ENCODE measurements at places on chromosomes 6 and 20.
A peak's percentile ranks its signal among the peaks of the same experiment; 100 is the strongest.

DNA sequence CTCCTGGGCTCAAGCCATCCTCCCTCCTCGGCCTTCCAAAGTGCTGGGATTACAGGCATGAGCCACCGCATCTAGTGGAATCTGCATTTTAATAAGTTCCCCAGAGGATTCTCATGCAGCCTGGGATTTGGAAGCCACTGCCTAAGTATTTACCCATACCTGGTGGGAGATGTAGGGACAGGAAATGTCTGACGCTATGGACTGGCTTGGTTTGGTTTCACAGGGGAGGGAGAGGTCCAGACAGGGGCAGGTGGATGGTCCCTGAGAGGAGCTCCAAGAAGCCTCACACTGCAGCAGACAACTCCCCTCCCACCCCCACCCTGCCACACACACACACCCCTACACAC is 4.4 kb downstream of the VSTM2L start:
- no peak for DNase-seq

- no peak for DNase-seq
Measured at GRCh38 chr20:50704514-50704913, 13.2 kb upstream of the RIPOR3 start.

DNA sequence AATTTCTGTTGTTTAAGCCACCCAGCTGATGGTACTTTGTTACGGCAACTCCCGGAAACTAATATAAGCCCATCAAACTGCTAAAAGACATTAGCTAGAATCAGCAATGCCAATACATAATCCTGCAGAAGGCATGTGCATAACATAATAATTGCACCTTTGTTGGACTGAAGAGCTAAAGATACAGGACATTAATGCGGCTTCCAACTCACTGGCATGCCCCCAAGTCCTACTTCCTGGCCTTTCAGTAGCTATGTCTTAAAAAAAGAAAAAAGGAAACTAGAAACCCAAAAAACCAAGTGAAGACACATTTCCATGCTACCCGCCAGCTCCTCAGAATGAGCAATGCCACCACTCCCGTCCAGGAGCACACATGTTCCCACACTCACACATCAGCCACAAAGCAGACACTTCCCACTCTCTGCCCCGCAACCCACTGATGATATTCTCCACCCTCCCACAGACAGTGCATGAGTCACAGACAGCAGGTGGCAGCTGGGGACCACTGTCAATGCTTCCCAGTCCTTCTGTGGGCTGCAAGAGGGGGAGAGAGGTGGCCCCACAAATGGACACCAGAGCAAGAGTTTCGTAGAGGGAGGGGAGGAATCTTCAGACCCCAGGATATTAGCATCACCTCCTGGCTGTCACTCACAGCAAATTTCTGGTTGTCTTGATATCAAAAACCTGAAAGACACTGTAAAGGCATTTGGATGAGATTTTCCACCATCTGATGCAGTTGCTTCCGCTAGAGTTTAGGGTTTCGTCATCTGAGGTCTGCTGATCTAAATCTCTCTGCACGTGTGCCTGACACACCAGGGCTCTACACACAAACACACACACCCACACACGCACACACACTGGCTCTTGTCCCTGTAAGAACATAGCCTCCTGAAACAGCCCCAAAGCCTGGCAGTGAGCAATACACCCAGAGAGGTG is 32.8 kb downstream of the GFOD1 start:
- DNase-seq, result no peak

DNA sequence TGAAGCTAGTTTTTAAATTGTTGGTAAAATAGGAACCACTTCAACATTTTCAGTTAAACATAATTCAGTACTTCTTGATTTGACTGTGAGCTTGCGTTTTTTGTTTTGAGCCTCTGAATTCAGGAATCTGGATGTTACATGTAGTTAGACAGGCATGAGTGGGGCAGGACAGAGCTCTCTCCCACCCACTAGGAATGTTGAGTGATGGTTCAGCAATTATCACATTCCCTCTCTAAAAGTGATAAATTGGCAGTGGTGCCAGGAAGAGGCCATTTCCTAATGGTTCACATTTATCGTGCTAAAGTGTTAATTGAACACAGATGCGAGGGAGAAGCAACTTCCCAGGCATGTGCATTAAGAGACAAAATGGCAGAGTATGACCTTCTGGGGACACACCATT is 465.5 kb upstream of the HTR1E start:
- DNase-seq, result no peak

DNA sequence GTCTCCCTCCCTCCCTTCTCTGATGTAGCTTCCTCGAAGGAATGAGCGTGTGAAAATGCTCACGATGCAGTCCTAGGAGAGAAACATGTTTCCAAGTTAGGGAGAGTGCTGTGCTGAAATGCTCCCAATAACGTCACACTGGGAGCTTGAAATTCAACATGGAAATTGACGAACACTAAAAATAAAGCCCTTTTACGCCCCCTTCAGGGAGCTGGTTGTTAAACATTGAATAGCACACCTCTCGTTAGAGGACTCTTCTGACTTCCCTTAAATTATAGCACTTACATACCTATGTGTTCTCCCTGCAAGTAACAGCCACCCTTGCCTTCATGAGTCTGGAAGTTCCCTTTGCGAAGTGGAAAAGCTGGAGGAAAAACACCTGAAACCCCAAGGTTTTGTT is 88.6 kb downstream of the BFSP1 start:
- no peak for DNase-seq

DNA sequence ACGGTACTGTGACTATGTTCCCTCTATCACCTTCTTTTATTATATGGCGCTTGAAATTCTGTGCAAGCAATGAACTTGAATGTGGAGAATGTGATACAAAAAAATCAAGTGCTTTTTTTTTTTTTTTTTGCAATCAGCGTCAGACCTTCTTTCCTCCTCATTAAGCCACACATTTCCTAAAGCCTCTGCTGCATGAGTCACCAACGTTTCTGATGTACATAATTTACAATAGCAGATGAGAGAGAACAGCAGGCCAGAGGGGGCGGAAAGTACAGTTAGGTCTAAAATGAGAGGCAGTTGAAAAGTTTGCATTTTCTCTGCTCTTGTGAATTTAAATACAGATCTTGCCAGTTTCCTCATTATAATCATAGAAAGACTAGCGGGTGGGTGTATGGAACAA is 114.6 kb upstream of the RIPOR2 start:
- peak; percentile 40 for DNase-seq

Data from GM10248 (cell line).